ENCODE measurements at places on chromosomes 12 and 14.

DNA sequence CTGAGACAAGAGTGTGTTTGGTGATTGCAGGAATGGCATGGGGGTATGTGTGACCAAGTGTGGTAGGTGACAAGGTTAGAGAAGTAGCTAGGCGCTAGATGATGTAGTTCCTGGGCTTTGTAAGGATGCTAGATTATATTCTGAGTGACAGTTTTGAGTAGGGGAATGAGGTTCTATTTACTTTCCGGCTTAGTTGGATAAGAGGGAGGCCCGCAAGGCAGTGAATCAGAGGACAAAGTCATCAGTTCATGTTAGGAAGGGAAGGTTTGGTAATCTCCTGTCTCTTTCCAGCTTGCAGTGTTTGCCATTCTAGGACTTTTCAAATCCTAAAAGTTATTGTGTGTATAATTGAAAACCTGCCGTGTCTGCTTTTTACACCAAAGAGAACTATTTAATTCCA is 45.0 kb downstream of the CFAP54 start:
- DNase-seq, result no peak

DNA sequence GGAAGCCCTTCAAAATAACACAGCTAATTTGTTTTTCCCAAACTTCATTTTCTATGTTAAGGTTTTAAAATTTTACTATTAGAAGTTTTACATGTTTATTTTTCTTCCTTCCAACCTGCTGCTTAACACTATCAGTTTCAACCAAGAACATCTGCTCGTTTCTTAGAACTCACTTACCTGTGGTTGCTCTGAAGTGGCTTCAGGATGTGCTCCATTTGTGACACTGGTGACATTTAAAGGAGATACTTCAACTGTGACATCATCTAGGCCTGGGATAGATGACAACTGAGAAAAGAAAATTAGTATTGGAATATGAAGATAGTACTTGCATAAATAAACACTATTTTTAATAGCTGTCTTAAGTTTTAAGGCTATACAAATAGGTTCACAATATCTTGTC is 17.9 kb downstream of the WASHC3 start:
- no peak for DNase-seq

DNA sequence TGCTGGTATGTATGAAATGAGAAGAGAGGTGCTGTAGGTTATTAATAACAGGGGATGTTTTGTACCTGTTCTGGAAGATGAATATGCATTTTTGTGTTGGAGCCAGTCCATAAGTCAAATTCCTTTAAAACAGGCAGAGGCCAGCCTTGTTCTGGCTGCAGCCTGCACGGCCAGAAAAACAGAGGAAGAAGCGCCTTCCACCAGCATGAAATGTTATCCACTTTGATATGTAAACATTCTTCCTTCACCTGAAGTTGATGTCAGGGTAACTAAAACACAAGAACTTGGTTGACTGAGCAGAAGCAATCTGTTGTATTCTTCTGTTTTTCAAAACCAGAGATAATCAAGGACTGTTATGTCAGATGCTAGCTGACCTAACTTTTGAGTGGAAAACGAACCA is 237.9 kb upstream of the PLEKHG7 start:
- no peak for DNase-seq

DNA sequence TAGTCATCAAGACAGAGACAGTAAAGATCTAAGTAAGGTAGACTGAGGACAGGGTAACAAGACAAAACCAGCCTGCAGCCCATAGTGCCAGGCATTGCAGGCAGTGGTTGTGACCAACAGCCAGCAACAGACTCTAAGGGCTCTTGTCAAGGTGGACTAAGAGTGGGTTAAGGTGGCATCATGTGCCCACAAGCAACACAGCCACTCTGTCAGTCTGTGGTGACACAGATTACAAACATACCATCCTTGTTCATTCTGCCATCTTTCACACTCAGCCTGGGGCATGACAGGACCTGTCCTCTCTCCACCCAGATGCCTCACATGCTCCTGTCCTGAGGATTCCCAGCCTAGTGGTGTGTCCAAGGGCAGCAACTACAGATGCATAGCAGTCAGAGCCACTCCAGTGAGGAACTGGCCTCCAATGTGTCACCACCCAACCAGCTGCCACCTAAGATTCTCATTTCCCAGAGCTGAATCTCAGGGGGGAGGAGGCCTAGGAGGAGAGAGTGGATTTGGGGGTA is 28.3 kb downstream of the VDR start:
- DNase-seq, result no peak

GRCh38 chr12:47222520-47223030 is 142.8 kb upstream of the AMIGO2 start:
- DNase-seq, result no peak

DNA sequence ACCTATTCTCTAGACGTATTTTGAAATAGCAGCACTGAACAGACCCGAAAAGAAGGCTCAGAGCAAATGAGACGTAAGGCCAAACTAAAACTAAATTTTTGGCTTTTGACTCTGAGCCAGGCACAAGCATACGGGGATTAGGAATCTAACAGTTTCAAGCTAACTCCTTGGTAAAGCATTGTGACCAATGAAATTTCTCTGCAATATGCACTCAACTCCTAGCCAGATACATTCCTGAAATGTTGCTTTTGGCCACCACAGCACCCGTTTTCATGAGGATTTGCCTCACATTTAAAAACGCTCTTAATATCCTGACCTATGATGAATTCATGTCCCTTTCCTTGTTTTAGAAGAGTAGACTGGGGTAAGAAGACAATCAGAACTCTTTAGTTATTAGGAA is 53.1 kb upstream of the NPFF start:
- DNase-seq, result no peak

GRCh38 chr14:22489244-22489545 is 99.8 kb downstream of the DAD1 start:
- no peak for DNase-seq

- DNase-seq, result peak; percentile 26
Measured at GRCh38 chr12:10365696-10366405, 24.0 kb downstream of the KLRK1 start.

DNA sequence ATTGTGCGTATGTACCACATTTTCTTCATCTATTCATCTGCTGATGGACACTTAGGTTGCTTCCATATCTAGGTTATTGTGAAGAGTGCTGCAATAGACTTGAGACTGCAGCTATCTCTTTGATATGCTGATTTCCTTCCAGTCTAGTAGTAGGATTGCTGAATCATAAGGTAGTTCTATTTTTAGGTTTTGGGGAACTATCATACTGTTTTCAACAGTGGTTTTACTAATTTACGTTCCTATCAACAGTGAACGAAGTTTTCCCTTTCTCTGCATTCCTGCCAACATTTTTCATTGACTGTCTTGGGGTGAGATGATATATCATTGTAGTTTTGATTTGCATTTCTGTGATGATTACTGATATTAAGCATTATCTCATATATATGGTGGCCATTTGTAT is 482.2 kb downstream of the SLC16A7 start:
- no peak for DNase-seq

DNA sequence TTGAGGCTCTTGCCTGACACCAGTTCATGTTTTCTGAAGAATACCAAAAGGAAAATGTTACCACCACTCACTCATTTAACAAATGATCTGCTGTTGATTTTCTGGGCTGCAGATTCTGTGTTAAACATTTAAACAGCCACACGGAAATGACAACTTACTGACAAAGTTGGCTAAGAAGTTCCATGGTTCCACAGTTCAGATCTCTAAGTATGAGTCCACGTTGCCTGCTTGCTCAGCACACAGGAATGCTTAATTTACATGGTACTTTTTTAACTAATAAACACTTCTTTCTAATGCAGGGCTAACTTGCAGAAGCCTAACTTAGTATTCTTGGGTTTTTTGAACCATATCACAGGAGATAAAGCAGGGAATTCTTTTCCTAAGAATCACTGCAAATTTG is 34.7 kb downstream of the PTGER2 start:
- no peak for DNase-seq

DNA sequence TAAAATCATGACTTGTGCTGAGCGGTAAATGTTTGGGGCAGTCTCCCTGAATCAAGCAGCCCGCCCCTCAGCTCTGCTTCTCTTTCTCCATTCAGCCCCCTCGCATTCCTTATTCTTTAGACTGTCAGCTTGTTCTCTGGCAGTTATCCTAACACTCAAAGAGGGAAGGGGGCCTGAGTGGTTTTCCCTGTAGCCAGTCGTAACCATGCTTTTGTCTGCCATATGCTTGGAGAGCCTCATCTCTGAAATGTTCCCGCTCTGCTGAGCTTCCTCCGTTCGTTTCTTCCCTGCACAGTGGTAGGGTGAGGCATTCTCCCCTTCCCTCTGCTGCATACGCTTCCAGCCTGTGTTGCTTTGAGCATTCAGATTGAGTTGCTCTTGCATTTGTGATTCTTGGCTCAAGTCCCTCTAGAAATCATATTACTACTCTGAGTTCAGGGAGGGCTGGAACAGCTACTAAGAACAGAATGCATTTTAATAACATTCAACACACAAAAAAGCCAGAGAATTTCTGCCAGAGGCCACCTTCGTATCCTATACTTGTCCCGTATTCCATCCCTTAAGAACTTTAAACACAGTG is 119.7 kb downstream of the FBXL14 start:
- DNase-seq, result peak; percentile 25

DNA sequence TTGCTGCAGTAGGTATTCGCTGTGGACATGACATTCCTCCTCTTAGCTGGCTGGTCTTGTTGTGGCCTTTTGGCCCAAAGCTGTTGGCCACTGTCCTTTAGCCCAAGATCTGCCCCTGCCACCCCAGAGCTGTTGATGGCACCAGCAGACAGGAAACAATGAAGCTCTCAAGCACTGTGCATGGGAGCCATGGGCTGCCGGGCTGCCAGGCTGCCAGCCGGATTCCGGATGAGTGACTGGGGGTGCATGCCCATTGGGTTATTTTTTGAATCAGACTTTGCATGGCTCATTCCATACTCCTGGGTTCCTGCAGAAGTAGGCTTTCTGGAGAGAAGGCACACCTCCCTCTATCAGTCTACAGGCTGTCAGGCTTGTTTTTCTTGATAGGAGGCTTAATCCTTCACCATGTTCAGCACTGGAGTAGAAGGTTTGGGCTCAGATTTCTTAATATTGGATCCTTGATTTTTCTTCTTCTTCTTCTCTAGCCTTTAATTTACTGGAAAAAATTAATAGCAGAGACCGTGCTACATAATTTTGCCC is 32.4 kb downstream of the MAX start:
- no peak for DNase-seq

- DNase-seq, result peak; percentile 50
Measured at GRCh38 chr14:73943083-73943482, 6.8 kb downstream of the FAM161B start.

GRCh38 chr14:63361790-63362189 is 43.1 kb upstream of the GPHB5 start:
- DNase-seq, result no peak

GRCh38 chr12:26870491-26871419 is 37.8 kb upstream of the ITPR2 start:
- DNase-seq, result no peak

DNA sequence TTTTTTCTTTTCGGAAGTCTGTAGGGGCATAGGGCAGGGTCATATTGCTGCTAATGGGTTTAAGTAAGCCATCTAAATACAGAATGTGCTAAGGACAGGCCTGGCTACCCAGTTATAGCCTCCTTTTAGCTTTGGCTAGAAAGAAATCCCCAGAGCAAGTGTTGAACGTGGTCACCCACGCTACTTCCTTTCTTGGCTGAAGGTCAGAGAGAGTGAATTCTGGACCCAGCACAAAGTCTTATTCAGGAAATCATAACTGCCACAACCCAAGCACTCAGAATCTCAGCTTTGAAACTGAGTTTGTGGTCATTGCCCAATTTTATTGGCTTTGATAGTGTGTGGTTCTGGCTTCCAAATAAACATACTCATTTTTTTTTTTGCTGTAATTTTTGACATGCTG is 542.1 kb upstream of the ATP2B1 start:
- DNase-seq, result peak; percentile 45

- peak; percentile 98 for DNase-seq
Measured at GRCh38 chr14:24146978-24147760, at the start of gene RNF31. Gene RNF31 (plus strand): TSS chr14:24147498. CDS start chr14:24147699, 201 bp downstream.

GRCh38 chr14:46250113-46250703 is 401.4 kb downstream of the RPL10L start:
- peak; percentile 21 for DNase-seq

- DNase-seq, result peak; percentile 24
Measured at GRCh38 chr14:101980700-101981099, 16.3 kb downstream of the DYNC1H1 start.

- DNase-seq, result peak; percentile 78
Measured at GRCh38 chr12:57726151-57726883, 12.2 kb downstream of the AGAP2 start.

GRCh38 chr12:102631274-102631673 is 150.9 kb upstream of the IGF1 start:
- peak; percentile 11 for DNase-seq

DNA sequence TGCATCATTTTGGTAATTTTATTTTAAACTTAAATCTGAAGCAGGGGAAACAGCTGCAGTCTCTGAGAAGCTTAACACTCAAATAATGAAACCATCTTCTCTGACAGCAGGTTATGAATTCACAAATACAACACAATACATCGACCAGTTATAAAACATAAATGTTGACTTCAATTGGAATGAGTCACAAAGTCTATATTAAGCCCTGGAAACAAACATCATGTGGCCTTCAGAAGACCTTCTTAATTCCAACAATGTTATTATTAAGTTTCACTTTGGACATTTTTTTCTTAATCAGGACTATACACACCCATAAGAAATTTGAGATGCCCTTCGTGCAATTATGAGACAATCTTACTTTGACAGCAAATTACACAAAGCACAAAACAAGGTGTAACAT is 68.9 kb downstream of the CEP128 start:
- DNase-seq, result peak; percentile 47

Data from foreskin melanocyte (primary cell).